Right hindlimb (tissue), 1 donor: ENCODE measurements at places on chromosomes 3 and 15.

GRCh38 chr3:152126260-152126659 is 142.5 kb upstream of the MBNL1 start:
- no peak for DNase-seq

DNA sequence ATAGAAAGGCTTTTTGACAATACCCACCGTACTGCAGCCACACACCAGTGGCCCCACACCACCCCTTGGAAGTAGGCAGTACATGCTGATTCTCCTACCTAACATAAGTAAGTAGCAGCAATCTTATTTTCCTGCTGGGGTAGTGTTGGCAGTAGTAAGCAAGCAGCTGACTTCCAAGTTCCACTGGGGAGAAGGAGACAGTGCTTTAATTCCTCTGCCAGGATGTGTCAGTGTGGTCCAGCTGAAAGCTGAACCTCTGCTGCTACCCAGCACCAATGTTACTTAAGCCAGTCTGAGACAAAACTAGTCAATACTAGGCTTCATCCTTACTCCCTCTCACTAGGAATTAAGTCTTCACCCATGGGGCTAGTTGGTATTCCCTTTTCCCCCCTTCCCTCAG is 74.7 kb downstream of the DZIP3 start:
- no peak for DNase-seq

- no peak for DNase-seq
These were observed 40.5 kb downstream of the KLF13 start for GRCh38 chr15:31367021-31367729.

- no peak for DNase-seq
These were observed 104.3 kb upstream of the RASGRP1 start for GRCh38 chr15:38668898-38669391.

- no peak for DNase-seq
These were observed 64.5 kb downstream of the ZNF148 start for GRCh38 chr3:125310623-125311081.

GRCh38 chr3:23071758-23072157 is 131.4 kb upstream of the UBE2E2 start:
- no peak for DNase-seq

DNA sequence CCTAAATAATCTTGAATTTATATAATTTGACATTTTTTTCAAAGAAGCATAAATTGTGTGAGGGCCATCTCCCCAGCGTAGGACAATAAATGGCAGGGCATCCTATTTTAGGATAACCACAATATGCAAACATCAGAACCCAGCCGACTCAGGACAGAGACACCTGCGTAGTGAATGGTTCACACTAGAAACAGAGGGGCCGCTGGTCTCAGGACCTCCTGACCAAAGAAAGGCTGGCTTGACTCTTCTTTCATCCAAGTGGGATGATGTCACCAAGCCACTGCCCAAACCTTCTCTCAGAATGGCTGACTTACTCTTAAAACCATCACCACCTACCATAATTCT is 162.1 kb downstream of the FOXP1 start:
- no peak for DNase-seq

GRCh38 chr3:10602769-10603768 is 97.7 kb upstream of the ATP2B2 start:
- DNase-seq = no peak

GRCh38 chr3:76724706-76725105 is 315.2 kb upstream of the ROBO2 start:
- DNase-seq = peak; percentile 20

GRCh38 chr3:11450015-11450414 is 177.8 kb downstream of the ATG7 start:
- no peak for DNase-seq

GRCh38 chr3:130901463-130902204 is 7.8 kb downstream of the ATP2C1 start:
- DNase-seq = no peak

- no peak for DNase-seq
These were observed 19.9 kb downstream of the GOLM2 start for GRCh38 chr15:44308415-44308814.

DNA sequence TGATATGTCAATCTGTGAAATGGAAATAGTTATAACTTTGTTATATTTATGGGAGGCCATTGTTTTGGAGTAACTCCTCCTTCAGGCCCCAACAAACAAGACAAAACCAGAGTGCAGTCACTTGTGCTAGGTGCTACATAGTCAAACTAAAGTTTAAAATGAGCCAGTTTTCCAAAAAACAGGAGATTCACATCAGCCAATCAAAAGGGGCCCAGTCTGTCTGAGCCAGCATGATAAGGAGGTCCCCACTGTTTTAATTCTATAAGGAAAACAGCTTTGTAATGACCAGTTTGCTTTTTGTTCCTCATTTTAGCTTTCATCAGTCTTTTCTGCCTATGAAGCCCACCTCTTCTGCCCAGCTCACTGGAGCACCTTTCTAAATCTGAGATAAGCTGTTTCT is 94.7 kb upstream of the SLC7A14 start:
- no peak for DNase-seq

- peak; percentile 46 for DNase-seq
These were observed at the start of gene TNFSF10 for GRCh38 chr3:172522871-172523818. Gene TNFSF10, minus strand, starts transcription at chr3:172523430. Its CDS starts 46 bp downstream, at chr3:172523384.
